ENCODE measurements at places on chromosomes 4 and X.
A peak's percentile ranks its signal among the peaks of the same experiment; 100 is the strongest.

DNA sequence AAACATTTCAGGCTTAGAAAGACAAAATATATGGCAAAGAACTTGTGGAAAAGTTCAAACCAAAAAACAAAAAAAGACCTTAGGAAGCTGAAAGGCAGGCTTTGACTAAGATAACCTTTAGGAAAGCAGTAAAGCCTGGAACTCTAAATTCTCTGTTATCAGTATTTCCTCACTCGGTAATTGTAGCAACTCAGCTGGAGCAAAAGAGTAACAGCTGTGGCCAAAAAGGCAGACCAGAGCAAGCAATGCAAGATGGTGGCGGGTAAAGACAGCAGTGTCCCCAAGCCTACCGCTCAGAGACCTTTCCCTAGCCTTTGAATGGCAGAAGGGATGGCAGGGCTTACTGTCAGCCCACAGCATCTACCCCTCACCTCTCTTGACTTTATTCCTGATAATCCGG is 63.1 kb upstream of the KLHL13 start:
- DNase-seq = no peak

DNA sequence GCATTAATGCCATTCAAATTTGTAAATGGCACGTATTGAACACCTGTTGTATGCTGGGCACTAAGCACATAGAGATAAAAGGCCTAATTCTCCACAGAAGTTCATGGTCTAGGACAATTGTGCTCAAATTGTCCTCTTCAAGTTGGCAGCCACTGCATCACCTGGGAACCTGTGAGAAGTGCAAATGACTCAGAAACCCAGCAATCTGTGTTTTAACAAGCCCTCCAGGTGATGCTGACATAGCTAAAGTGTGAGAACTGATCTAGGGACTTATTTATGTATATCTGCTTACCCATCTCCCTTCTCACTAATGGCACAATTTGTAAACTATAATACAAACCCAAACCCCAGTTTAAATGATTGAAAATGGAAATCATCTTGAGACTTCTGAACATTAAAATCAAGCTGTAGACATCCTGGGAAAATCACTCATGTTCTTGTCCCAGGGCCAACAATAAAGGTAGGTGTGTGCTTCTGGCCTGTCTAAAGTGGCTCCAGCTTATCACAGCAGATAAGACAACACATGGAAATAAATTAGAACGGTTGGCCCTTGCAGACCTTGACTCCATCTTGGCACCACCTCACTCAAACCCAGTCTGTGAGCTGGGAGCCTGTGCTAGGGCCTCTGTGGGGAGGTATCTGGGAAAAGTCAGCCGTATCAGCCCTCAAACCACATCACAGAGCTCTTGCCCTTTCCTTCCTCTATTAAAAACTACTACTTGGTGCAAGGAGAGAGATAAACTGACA is 46.8 kb downstream of the UCHL1 start:
- DNase-seq = no peak

- no peak for DNase-seq
Measured at GRCh38 chrX:13279279-13280018, 40.4 kb downstream of the ATXN3L start.

DNA sequence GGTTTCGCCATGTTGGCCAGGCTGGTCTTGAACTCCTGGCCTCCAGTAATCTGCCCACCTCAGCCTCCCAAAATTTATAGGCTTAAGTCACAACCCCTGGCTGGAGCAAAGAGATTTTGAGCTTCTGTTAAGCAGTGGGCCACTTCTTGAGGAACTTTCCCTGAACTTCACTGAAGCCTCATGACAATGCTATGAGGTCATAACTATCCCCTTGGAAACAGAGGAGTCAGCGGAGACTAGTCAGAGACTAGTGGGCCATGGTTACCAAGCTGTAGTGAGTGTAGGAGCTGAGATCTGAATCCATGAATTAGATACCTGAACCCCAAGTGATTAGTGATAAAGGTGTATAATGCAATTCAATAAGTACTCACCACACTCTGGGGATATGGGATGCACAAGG is 145.1 kb upstream of the MSX1 start:
- DNase-seq = no peak

DNA sequence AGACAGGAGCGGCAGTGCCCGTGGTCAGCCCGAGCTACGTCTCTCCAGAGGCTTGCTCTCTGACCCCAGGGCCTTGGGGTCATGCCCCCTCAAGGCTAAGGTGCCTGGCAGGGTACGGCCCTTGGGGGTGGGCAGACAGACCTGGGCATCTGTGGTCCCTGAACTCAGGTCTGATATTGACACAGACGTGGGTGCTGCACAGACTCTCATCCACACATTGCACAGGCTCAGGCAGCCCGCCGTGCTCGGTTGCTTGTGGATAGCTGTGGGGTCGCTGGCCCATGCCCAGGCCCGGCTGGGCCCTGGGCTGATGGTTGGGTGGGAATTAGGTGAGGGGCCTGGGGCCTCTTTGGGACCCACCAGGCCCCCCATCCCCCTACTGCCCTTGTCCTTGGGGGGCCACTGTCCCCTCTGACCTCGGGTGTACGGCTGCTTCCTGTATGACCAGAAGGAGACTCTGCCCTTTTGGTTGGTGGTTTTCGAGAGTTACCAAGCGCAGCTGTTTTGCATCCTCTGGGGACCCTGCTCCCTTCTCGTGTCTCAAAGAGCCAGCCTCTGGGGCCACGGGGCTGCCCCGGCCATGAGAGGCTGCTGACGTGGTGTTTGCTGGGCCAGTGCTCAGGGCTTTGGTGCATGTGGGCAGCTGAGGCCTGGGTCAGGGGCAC is 10.1 kb downstream of the FGFRL1 start:
- DNase-seq = no peak

- DNase-seq = no peak
Measured at GRCh38 chr4:26964512-26964911, 103.9 kb downstream of the STIM2 start.

GRCh38 chr4:175882891-175883290 is 70.8 kb upstream of the GPM6A start:
- no peak for DNase-seq

DNA sequence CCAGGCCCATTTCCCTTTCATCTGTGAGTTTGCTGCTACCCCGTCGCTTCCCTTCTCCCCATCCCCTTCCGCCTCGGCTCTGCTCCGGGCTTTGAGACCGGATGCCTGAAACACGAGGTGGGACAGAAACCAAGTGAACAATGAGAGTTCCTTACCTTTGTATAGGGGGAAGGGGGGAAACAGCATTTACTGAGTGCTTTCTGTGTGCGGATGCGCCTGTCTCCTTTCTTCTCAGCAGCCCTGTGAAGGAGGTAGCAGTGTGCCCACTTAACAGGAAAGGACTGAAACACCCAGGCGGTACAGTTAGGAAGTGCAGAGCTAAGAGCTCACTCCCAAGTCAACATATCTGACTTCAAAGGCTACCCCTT is 43.2 kb upstream of the TMSB15B start:
- DNase-seq = peak; percentile 15

DNA sequence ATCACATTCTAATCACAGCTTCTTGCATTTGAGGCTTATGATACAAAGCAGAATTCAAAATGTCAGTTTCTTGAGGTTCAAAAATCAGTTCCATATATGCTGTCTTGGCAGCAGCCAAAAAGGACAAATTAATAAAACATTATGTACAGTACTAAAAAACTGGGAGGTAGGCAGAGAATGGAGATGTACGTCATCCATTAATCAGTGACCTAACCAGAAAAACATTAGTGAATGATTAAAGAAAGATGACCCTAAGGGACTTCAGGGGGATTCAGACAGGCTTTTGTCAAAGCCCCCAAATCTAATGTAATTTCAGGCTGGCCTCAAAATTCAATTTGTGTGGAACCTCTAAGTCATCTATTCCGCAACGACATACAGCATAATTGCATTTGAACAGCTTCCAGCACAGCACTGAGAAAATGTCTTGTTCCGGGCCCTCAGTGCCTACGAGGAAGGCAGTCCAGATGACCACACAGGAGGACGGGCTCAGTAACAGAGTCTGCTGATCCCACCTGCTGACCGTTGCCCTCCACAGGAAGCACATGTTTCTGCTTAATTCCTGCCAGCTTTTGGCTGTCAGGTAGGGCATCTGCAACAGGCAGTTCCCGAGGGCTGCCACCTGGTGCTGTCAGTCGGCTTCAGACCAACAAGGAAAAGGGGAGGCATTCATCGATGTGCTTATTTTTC is 83.8 kb upstream of the HHIP start:
- DNase-seq = peak; percentile 53

GRCh38 chrX:20274121-20274520 is 7.4 kb upstream of the RPS6KA3 start:
- no peak for DNase-seq

GRCh38 chrX:137930533-137930932 is 364.6 kb downstream of the ZIC3 start:
- no peak for DNase-seq

DNA sequence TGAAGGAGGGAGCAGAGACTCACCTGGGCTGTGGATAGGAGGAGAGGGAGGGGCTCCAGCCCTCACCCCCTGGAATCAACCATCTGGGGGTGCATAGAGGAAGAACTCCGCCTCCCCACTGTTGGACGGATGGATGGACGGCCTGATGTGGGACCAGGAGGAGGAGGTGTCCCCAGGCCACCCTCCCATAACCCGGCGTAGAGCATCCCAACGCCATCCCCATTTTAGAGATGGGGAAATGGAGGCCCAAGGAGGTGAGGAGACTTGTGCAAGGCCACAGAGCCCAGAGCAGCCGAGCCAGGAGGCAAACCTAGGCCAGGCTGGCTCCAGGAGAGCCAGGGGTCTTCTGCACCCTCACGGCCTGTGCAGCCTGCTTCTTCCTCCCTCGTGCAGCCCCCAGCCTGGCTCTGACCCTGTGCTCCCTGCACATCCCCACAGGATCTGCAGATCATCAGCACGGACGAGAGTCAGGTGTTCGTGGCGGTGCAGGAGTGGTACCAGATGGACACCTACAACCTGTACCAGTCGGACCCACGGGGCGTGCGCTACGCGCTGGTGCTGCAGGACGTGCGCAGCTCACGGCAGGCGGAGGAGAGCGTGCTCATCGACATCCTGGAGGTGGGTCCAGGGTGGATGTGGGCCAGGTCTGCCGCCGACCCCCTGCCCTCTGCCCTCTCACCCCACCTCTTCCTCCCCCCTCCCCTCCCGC is 241.0 kb upstream of the PSAPL1 start:
- no peak for DNase-seq

GRCh38 chr4:174713181-174713580 is 115.9 kb downstream of the GLRA3 start:
- DNase-seq = no peak

DNA sequence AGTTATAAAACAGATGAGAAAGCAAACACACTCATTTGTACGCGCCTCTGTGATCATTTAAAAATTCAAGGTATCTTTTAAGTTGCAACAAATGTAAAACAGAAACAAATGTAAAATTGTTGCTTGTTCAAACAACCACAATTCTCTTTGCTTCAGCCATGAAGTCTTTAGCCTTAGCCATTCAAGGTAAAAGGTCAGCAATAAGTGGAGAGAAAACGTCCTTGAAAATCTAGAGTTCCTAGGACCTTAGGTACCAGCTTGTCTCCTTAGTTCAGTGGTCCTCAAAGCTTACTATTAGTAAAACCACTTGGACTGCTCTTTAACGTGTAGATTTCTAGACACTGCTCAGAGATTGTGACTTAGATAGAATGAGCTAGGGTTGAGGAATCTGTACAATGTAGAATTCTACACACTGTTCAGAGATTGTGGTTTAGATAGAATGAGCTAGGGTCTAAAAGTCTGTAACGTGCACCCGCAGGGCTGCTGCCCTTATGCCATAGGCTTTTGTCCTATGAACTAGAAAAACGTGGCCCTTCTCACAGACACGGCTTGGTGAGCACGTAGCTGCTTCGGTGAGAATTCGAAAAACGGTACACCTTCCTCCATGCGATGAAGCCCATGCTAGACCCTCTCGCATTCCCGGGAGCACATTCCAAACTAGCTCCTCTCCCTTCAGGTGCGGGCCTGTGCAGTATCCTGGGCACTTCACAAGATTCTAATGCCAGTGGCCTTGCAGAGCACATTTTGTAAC is 1.7 kb downstream of the PLAC8 start:
- DNase-seq = no peak

DNA sequence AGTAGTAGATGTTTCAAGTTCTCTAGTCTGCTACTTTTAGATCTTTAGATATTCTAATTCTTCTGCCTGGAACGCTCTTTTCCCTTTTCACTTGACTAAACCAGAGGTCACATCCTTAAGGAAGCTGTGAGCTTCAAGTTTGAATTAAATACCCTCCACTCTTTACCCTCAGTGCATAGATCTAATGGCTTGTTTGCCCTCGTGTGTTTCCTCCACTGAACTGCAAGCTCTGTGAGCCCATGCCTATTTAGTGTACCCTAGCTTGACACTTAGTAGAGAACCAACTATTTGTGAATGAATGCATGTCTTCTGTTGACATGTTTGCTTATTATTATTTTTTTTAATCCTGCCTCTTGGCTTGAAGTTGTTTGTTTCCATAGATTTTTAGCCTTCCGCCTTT is 138.3 kb downstream of the PDE5A start:
- no peak for DNase-seq

GRCh38 chr4:118318931-118319330 is 33.9 kb downstream of the PRSS12 start:
- no peak for DNase-seq

DNA sequence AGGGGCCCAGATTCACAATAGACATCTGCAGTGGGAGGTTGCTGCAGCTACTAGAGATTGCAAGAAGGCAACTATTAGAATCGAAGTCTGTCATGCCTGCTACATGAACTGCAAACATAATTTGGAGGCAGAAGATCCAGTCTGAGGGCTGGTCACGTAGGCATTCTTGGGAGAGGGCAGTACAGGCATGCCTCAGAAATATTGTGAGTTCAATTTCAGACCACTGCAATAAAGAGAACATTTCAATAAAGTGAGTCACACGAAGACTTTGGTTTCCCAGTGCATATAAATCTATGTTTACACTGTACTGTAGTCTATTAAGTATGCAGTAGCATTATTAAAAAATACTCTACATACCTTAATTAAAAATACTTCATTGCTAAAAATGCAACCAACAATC is 585.8 kb upstream of the FAT1 start:
- no peak for DNase-seq

GRCh38 chr4:74397748-74398426 is 32.9 kb downstream of the EREG start:
- DNase-seq = no peak

DNA sequence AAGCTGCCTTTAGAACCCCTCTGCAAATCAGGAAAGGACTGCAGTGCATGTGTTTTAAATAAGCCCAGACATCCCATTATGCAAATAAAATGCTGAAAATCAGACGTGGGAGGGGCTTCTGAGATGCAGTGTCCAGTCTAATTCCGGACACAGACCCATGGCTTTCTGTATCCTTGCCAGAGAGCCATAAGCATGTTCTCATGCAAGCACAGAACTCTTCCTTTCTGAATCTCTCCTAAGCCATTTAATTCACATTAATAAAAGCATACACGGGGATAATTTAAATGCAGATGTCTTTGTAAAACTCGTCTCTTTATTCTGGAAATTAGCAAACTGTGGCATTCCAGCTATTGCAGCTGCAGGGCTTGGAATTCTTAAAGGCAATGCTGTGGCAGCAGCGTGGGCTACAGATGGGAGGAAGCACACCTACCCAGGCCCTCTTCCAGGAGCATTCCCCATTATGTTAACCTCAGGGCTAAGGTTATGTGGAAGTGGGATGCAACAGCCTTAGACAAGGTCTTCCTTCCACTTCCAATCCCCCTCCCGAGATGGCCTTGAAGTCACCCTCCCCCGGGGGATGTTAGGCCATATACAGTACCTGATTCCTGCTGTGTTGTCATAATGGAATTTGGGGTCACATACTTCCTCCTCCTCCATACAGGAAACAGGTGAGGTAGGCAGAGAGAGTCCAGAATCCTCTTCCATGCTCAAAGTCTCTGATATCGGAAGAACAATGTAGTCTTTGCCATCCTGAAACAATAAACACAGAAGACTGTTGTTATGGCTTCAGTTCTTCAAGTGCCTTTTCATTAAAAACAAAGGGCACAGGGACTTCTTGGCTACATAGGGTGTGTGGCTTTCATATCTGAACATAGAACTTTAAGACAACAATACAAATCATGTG is 38.1 kb downstream of the KDR start:
- no peak for DNase-seq

Data from Calu3 (cell line).